AG08395 (cell line): ENCODE measurements at places on chromosomes 11 and 22.

GRCh38 chr11:77512092-77512491, 38.2 kb upstream of the PAK1 start:
- DNase-seq: no peak

DNA sequence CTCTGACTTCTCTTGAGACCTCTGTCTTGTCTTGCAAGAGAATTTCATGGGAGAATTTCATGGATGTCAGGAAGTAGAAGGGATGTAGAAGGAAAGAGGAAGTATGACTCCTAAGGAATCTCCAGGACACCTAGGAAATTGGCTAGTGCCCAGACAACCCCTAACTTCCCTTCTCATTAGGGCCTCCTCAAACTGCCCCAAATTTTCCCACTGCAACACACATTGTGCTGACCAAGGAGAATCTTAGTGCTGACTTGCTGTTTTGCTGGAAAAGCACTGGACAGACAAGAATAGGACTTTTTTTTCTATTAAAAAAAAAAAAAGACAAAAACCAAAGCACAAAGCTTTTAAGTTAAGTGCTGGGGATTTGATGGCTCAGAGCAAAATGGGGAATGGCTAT, 236.1 kb upstream of the CADM1 start:
- no peak for DNase-seq

GRCh38 chr11:43515090-43515489, 156.4 kb downstream of the TTC17 start:
- no peak for DNase-seq

DNA sequence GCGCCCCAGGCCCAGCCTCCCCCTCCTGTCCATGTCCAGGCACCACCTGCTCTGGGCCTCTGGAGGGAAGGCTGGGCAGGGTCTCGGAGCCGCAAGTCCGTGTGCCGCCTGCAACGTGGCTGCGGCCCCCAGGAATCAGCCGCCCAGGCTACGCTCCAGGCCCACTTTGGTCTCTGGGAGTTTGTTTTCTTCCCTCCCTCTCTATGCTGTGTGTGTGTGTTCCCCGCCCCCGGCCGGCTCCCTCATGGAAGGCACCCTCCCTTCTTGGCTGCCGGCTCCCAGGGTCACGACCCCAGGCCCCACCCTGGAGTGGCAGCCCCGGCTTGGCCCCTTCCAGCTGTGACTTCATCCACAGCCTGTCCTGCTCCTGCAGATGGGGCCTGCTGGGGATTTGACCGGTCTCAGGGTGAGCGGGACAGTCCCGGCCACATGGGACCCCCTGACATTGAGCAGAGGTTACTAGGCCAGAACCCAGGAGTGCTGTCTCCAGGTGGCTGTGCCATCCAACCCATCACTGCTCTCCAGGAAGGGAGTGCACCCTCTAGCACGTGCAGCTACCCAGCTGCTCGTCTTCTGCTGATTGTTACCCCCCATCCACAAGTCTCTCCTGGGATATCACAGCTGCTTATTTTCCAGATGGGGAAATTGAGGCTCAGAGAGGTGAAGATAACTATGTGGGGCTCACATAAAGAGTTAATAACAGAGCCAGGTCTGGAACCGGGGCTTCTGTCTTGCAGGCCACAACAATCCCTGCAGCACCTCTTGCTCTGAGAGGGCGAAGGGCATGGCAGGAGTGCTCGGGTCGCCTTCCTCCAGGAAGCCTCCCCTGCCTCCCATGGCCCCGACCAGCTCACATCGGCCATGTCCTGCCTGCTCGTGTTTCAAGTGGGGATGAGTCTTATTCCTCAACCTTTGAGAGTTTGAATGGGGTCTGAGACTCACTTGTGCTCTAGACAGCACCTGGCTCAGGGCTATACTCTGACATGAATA, 2.8 kb upstream of the LIF start:
- no peak for DNase-seq

GRCh38 chr11:38163526-38163925, 1565.5 kb upstream of the RAG2 start:
- DNase-seq: no peak

DNA sequence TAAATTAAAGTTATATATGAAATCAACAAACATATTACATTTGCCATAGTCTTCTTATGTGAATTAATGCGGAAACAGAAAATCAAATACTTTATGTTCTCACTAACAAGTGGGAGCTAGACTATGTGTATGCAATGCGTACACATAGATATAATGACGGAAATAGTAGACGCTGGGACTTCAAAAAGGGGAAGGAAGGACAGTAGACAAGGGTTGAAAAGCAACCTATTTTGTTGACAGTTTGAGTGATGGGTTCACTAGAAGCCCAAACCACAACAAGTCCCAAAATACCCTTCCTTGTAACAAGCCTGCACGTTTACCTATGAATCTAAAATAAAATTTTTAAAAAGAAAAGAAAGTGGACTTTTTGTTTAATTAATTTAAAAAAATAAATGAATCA, 430.8 kb upstream of the CNTN5 start:
- no peak for DNase-seq

- no peak for DNase-seq
Observed at GRCh38 chr22:29054251-29054767, 7.3 kb downstream of the C22orf31 start.

- DNase-seq: no peak
Observed at GRCh38 chr11:128462189-128462588, 125.2 kb downstream of the ETS1 start.

GRCh38 chr22:41222846-41223507, 17.8 kb downstream of the CHADL start:
- DNase-seq: no peak

DNA sequence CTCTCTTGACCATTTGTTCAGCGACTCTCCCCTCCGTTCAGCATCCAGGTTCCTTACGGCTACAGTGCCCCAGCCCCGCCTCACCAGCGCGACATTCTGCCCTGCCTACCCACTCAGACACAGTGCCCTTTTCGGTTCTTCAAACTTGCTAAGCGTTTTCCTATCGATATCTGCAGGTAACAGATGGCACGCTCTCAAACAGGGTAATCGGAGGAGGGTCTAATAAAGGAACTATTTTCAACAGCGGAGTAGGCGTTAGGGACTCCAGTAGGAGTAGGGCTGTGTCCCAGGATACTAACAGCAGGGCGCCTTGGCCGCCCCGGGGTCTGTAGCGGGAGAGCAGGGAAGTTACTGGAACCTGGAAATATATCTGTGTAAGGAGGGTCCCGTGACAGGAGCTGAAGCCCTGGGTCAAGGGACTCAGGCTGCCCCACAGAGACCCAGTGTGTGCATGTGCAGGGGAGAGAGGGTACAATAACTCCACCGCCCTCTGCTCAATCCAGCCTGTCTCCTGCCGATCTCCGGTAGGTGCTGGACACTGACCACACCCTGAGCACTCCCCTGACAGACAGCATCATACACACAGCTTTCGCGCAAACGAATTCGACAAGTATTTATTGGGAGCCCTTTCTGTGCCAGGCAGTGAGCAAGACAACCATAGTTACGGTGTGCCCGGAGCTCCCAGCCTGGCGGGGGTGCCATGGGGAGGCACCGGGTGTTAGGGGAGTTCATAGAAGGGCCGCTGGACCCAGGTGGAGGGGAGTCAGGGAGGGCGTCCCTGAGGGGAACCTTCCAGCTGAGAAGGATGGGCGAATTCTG, 2.1 kb downstream of the KLHL35 start:
- DNase-seq: no peak

DNA sequence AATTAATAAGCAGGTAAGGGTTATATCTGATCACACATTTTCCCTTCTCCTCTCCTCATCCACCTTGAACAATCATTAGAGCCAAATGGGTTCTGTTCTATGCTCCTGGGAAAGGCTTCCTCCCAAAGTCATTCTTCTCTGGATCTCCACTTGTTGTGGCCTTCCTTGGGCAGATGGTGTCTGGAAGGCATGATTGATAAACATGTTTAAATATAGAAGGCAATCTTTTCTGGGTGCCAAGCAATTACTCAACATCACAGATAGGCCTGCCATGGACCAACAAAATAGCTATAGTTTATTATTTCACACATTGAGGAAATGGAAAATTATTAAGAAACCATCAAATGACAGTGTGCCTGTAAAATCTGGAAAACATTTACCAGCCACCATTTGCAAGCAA, 73.5 kb downstream of the KCNA4 start:
- DNase-seq: no peak

DNA sequence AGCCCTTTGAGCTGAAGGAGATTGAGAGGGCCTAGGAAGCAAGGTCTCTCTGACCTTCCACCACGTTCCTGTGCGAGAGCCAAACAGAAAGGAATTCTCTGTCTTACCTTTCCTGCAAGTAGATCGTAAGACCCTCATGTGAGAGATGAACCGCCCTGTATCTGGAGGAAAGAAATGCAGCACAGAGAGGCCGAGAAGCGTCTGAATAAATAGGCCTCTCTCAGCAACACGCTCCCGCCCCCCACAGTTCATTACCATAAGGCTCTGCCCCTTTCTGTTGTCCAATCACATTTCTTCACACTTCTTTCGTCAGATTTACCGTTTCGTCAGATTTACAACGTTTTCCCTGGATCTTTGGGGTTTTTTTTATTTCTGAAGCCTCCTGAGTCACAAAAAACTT, 90.3 kb downstream of the BLID start:
- no peak for DNase-seq

DNA sequence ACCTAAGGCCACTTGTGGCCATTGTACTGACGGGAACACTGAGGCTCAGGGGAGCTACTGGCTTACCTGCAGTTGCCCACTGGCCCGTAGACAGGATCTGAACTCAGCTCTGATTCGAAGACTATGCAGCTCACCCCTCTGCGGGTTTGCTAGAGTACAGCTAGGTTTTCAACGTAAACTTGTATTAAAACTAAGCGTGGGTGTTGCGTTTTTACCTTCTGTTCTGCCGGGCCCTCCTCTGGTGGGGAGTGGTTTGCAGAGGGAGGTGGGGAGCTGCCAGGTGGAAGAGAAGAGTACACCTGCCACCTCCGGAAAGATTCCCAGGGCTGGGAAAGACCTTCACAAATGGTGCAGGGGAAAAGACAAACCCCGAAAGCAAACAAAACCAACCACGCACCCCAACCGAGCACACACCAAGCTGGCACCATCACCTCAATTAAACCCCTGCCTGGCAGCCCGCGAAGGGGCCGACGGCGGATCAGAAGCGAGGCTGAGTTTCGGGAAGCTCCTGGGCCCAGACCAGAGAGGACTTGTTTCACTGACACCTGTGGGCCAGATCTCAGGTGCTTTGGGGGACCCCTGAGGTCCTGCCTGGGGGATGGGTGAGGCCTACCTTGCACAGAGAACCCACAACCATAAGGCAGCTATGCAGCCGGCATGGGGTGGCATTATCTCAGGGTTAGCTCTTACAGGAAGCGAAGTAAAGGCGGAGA, 37.7 kb downstream of the SHISAL1 start:
- no peak for DNase-seq
